ENCODE measurements at places on chromosomes 1 and 21.

DNA sequence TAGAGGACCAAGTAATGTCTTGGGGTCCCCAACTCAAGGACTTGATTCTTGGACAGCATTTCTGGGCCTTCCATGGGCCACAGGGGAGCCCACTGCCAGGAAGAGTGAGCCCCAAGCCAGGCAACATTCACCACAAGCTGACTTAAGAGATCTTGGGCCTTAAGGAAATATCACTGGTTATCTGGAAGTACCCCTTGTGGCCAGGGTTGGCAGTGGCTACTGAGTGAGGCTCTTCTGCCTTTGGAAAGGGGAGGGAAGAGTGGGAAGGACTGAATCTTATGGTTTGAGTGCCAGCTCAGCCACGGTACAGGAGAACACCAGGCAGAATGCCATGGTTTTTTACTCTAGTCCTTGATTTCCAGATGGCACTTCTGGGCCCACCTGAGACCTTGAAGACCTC is 228.9 kb upstream of the RGS18 start:
- DNase-seq = no peak

GRCh38 chr21:43953021-43953420 is 59.1 kb upstream of the TRAPPC10 start:
- DNase-seq = no peak

- no peak for DNase-seq
These were observed 155.7 kb upstream of the BEND5 start for GRCh38 chr1:48932366-48932765.

GRCh38 chr1:16151196-16151994 is 4.5 kb downstream of the EPHA2 start:
- DNase-seq = no peak

GRCh38 chr1:228081578-228082213 is 812 bp upstream of the ARF1 start:
- no peak for DNase-seq

GRCh38 chr1:41883507-41883906 is 35.2 kb downstream of the HIVEP3 start:
- DNase-seq = no peak

DNA sequence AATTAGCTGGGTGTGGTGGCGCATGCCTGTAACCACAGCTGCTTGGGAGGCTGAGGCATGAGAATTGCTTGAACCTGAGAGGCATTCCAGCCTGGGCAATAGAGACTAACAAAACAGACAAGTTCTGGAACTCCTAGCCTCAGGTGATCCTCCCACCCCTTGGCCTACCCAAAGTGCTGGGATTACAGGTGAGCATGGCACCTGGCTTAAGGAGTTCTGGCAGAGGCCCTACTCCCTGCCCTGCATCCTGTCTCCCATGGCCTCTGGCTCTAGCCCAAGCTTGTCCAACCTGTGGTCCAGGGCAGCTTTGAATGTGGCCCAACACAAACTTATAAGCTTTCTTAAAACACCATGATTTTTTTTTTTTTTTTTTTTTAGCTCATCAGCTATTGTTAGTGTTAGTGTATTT is 20.4 kb downstream of the TOMM20 start:
- DNase-seq = no peak

DNA sequence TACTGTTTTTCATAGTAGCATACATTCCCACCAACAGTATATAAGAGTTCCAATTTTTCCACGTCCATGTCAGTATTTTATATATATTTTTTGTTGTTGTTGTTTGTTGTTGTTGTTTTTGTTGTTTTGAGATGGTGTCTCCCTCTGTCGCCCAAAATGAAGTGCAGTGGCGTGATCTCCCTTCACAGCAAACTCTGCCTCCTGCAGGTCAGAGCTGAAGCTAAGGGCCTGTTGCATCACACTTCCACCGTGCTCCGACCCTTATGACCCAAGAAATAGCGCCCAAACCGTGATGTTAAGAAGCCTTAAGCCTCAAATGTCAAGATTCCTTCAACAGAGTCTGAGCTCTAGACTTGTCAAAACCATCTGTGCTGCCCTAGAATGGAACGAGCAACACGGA is 2032.3 kb downstream of the MRPL39 start:
- DNase-seq = no peak

DNA sequence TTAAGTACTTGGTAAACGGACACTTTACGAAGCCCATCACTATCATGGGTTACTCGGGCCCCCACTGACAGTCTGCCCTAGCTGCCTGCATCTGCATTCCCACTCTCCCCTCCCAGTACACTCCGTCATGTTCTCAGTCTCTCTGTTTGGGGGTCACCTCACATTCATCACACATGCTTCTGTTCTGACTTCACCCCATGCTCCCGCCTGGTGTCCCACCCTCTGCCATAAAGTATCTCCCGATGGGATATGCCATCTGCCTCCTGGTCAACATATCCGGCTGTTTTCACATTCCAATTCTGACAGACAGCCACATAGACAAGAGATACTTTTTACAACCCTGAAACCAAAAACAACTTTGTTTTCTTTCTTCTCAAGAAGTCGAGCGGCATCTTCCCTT is 1.0 kb downstream of the OLFML2B start:
- no peak for DNase-seq

DNA sequence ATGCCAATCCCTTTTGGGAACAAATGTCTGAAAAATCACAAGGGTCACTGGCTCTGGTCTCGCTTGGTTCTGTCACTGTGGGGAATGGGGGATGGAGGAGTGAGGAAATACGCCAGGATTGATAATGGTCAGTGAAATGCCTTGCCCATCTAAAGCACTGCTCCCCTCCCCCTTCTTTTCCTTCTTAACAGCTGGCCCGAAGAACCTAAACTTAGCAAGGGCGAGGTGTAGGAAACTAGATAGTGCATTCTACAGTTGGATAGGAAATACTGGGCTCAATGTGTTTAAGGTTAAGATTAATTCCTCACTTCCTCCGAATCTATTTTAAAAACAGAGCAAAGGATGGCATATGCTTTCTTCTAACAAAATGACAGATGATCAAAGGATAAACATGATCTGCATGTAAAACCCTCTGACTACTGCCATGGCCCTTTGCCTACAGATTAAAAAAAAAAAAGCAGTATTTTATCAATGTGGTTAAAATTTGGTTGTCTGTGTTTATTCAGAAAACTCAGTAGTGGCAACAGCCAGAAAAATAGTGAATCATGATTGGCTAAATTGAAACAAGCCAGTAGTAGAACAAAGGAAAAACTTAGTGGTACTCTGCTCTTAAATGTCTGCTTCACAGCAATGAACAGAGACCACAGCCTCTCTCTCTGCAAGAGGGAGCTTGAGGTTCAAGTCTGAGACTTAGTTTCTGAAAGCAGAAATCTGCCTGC is 86.1 kb upstream of the VAV3 start:
- DNase-seq = no peak

DNA sequence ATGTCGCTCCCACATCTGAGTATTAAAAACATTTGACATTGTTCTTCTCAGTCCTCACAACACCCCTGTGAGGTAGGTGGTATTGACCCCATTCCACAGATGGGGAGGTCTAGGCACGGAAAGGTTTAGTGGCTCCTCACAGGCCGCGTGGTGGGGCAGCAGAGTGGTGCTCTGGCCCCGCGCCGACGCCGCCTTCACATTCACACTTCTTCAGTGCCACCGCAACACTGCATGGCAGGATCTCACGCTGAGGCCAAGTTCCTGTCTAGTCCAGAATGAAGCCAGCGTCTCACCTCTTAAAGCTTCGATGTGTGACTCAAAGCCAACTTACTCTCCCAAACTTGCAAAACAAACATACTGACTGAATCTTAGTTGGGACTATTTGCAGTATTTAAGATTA is 12.1 kb downstream of the ICMT start:
- DNase-seq = no peak

GRCh38 chr1:201655243-201655642 is 116.3 kb downstream of the NAV1 start:
- no peak for DNase-seq

DNA sequence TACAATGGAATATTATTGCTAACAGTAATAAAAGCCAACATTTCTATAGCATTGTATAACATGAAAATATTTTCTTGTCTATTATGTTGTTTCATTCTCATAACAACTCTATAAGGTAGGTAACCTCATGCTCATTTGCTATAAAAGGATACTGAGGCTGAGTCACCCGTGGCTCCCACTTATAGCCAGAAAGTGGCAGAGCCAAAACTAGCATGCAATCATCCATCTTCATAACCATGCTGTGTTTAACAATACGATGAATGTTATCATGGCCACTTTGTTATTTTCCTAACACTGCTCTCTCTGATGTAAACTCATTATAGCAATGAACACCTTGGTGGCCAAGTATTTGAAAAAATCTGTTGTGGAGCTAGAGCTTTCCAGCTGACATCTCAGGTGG is 80.8 kb upstream of the JUN start:
- DNase-seq = no peak

- DNase-seq = no peak
These were observed 293.0 kb downstream of the NTNG1 start for GRCh38 chr1:107433635-107434360.

- DNase-seq = no peak
These were observed 2.7 kb downstream of the FAM110D start for GRCh38 chr1:26161415-26162219.

GRCh38 chr1:91594383-91595055 is 93.9 kb downstream of the CDC7 start:
- DNase-seq = no peak

DNA sequence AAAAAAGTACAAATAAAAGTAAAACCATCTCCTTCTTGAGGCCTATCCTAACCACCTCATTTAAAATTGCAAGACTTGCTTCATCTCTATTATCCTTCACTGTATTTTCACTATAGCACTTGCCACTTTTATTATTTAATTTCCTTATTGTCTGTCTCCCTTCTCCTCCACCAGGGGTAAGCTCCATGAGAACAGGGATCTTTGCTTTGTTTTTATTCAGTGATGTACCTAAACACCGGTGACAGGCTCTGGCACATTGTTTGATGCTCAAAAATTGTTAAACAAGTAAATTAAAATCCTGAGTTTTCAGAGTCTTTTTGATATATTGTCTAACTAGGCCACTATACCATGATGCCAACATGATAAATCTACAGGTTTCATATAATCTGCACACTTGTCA is 17.2 kb upstream of the SPEN start:
- no peak for DNase-seq

DNA sequence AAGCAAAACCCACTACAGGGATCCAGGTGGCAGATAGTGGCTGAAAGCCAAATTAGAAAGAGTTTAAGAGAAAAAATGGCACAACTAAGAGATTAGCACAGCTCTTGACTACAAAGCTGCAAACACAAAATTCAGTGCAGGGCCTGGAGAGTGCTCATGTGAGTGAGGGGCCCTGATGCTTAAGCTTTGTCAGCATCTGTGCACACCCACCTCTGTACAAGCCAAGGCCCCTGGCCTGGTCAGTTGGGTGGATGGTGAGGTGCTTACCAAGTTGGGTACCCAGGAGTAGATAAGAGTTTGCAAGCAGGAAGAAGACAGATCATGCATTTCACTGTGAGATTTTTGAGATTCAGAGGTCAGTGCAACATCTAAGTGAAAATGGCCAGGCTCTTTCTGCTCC is 62.7 kb upstream of the ATP1B1 start:
- DNase-seq = no peak

DNA sequence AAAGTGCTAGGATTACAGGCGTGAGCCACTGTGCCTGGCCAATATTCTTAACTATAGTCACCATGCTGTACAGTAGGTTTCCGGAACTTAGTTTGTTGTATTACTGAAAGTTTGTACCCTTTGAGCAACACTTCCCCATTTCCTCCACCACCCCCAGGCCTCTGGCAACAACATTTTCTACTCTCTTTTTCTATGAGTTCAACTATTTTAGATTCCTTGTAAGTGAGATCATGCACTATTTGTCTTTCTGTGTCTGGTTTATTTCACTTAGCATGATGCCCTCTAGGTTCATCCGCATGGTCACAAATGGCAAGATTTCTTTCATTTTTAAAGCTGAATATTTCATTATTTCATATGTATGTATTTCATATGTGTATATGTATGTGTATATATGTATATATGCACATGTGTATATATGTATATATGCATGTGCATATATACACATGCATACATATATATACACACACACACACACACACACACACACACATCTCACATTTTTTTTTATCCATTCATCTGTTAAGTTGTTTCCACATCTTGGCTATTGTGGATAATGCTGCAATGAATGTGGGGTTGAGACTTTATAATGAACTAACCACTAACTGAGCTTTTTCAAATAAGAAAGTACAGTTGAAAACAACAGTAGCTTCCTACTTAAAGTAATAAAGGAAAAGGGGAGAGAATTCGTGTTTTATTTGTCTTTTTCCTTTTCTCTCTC is 256.8 kb upstream of the C1orf105 start:
- DNase-seq = no peak

DNA sequence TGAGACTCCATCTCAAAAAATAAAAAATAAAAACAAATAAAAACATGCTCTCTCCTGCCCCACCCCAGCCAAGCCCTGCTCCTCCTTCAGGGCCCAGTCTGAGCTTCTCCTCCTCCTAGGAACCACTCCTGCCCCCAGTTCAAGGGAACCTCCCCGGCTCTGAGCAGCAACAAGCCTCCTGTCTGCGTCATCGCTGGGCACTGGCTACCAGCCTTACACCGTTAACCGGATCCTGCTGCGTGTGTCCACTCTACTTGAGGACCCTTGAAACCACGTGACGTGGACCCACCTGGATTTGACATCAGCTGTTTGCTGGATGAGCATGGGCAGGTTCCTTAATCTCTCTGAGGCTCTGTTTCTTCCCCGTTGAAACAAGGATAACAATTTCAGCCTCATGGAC is 1.6 kb upstream of the TAS1R2 start:
- DNase-seq = no peak

- DNase-seq = peak; percentile 31
These were observed 263.6 kb downstream of the DUSP10 start for GRCh38 chr1:221478050-221478949.

- DNase-seq = no peak
These were observed 3.9 kb upstream of the TNFRSF4 start for GRCh38 chr1:1217621-1218523.

- DNase-seq = no peak
These were observed 8.9 kb downstream of the MRTO4 start for GRCh38 chr1:19260211-19261138.

DNA sequence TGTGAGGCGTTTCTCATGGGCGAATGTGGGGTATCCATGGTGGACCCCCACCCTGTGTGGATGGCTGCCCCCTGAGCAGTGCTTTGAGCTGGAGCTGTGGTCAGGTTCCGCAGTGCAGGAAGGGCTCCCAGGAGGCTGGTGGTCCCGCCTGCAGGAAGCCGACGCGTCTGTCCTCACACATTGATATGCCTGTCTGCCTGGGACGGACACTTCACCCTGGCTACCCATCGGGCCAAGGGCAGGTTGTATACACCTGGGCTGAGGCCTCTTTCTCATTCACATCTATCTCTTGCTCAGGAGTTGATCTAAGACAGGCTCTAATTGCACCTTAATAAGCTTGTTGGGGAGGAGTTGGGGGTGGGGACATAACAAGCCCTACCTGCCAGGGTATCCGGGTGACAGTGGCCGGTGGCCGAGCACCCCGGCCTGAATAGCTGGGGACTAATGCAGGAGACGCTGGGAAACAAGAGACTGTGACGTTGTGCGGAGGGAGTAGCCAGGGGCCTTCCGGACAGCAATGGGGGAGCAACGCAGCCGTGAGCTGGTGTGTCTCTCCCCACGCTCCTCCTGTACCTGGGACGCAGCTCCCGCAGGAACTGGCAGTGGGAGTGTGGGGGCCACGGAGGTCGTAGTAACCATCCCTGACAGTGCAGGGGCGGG is 21.7 kb downstream of the PDXK start:
- DNase-seq = no peak

- DNase-seq = no peak
These were observed 76.5 kb upstream of the ADAMTS5 start for GRCh38 chr21:27043377-27043776.
